ENCODE measurements at places on chromosomes 1 and 21.

GRCh38 chr1:174652569-174653280 lies 205.0 kb downstream of the GPR52 start:
- no peak for DNase-seq

DNA sequence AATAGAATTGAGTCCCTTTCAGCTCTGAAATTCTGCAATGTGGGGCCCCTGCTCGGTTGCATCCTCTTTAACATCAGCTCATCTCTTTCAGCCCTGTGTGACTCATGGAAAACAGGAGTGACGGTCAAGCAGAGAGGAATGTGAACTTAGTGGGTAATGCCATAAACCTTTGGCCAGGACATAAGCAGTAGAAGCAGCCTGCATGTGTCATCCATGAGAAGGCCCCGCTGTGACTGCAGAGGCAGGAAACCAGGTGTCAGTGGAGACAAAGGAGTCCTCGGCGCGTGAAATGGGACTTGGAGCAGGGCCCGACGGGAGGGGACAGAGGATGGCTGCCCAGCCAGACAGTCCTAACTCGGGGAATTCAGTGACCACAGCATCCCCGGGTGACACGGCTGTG lies 21.1 kb upstream of the EPHB2 start:
- no peak for DNase-seq

- DNase-seq = no peak
Observed at GRCh38 chr1:86258101-86258500, 101.5 kb upstream of the COL24A1 start.

- no peak for DNase-seq
Observed at GRCh38 chr1:200372885-200373181, 37.0 kb downstream of the ZNF281 start.

DNA sequence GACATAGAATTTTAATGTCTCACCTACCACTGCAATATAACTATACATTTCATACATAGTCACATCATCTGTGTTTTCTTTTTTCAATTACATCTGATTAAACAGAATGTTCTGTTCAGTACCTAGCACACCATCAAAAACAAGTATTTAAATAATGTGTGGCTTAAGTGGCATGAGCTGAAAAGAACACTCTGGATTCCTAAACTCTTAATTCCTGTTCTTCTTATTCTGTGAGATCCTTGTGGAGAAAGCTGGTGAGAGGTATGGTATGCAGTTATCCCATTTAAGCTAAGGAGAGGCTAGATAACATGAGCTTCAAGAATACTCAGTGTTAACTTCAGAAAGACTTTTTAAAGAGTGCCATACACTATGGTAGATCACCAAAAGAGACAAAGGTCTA lies 5.5 kb downstream of the TP53BP2 start:
- no peak for DNase-seq

- DNase-seq = no peak
Observed at GRCh38 chr1:117985973-117986372, 56.4 kb downstream of the WDR3 start.

DNA sequence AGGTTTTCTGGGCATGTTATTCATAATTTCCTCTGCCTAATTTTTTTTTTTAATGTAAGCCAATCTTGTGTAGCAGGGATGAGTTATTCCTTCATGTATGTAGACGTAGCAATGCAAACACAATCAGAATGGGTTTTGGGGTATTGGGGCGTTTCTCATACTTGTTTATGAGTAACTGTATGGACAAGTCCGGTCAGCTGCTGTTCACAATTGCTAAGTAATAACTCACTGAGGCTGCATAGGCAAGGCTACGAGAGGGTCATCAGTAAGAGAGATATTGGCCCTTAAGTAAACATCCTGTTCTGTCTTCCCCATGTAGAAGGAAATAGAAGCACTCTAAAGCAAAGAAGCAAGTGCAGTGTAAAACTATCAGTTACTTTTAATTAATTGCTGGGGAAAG lies 9.5 kb upstream of the TARS2 start:
- no peak for DNase-seq

DNA sequence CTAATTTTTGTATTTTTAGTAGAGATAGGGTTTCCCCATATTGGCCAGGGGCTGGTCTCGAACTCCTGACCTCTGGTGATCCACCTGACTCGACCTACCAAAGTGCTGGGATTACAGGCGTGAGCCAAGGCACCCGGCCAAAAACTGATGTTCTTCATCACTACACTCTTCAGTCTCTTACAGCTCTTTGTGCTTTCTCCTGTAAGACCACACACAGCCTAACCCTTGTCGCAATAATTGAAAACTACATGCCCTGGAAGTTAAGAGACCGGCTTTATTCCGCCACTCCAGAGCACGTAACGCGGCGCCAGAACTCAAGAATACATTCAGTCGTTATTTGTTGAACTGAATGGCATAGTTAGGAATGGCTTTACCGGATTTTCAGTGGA lies 552 bp downstream of the GPATCH4 start:
- no peak for DNase-seq

DNA sequence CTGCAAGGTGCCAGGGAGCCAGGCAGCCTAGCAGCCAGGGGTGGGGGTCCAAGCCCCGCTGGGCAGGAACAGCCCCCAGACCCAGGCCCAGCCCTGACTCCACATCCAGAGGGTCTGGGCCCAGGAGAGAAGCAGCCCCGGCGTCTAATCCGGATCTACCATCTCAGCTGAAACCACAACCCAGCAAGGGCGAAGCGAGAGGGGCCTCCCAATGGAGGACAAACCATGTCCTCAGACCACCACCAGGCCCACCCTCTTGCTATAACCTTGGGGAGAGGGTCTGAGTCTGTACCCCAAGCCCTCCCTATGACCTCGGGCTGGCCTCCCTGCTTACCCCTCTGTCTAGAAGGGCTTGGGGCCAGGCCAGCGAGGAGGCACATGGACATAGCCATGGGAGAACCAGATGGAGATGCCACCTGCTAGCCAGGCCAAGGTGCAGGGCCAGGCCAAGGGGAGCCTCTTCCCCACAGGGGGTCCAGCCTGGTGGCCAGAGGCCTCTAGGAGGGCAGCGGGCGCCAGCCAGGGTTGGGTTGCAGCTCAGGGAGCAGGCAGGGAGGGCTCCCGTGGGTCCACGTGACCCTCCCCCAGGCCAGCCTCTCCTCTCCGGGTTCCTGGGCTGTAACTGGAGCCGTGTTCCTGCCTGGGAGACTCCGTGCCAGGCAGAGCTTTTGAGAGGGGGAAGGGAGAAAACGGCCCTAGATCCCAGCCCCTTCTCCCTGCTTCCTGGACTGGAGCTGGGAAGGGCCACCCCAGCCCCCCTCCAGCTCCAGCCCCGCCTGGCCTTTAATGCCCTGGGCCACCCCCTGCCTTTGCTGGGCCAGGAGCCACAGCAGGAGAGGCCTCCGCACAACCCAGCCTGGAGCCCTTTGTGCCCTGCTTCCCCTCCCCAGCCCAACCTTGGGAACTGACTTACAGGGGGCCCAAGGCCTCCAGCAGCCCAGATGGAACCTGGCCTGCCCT lies 2.5 kb downstream of the WNT9A start:
- DNase-seq = no peak

- no peak for DNase-seq
Observed at GRCh38 chr1:19454265-19455146, 30.8 kb downstream of the CAPZB start.

DNA sequence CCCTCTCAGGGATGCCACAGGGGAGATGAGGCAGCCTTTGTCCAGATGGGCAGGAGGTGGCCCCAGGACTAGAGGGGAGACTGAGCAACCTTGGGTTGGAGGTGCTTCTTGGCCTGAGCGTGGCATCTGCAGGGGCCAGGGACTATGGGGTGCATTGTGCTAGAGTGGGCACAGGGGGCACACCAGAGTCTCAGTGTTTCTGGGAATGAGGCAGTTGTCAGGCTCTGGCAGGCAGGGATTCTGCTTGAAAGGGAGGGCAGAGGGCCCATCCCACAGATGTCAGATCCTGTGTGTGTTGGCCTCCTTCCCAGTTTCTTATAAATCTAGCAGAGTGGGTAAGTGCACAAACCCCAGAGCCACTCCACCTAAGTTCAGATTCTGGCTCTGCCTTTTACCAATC lies 13.7 kb downstream of the LGR6 start:
- DNase-seq = no peak

DNA sequence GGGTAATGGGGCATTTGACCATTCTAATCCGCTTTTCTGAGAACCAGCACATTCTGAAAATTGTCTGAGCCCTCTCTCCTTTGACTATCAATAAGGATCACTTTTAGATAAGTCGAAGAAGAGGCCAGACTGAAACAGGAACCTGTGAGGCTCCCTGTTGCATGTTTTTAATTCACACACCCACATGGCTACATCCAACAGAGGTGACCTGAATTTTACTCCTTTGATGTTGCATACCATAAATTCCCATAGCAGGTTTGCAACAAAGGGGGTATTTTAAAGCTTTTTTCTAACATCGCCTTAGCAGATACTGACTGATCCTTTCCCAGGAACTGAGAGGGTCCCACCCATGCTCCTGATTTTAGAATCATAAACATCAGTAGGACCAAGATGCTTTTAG lies 450.8 kb downstream of the USP25 start:
- DNase-seq = no peak

GRCh38 chr1:20110679-20111078 lies 8.7 kb downstream of the PLA2G2D start:
- DNase-seq = no peak

DNA sequence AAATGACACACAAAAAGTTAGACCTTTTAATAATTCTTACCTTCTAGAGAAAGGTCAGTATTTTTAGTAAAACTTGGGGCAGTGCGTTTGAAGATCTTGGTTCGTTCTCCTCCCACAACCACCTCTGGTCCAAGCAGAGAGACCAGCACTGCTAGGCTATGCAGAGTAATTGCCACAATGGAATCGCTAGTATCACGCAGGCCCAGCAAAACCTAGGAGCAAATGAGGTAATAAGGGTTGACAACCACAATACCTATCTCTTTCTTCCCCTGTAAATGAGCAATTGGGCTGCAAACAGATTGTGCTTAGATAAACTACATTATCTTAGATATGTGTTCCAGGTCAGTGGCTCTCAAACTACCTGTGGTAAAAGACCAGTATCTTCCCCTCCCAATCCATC lies 34.7 kb downstream of the SCYL3 start:
- no peak for DNase-seq

DNA sequence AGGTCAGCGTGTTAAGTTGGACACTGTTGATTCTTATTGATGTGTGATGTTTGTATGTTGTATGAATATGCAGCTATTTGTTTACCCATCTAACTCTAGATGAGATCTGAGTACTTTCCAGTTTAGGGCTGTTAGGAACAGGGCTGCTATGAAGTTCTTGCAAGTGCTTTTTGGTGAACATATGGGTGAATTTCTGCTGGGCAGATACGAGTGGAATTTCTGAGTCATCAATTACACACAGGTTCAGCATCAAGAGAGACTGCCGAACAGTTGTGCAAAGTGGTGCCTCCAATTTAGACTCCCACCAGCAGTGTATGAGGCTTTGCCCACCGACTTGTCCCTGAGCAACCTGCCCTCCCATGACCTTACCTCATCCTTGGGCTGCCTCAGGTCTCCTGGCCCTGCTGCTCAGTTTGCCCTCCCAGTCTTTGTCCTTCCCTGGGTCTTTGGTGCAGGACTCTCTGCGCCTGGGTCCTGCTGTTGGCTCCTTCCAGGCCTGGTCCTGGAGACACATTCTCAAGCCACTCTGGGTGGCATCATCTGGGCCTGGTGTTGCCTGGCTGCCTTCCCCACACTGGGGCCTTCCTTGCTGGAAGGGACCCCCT lies 343.6 kb downstream of the PTPRU start:
- no peak for DNase-seq

DNA sequence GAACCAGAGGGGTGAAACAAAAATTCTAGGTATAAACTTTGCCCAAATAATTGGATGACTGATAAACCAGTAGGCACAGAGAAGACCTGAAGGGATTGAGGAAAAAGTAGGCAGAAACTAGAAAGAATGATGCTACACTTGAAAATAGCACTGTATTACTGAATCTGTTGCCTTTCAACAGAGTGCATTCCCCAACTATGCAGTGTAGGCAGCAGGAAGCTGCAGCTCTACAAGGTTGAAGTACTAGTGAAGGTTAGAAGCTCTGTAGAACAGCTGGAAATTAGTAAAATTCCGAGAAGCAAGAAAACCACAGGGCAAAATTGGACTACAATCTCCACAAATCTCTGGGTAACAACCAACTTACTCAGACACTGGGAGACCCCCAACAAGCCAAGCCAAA lies 27.4 kb downstream of the ZNF644 start:
- no peak for DNase-seq
